Activated CD4-positive, alpha-beta T cell treated with anti-CD3 and anti-CD28 coated beads, Interleukin-2, amount 50 U/mL, for 24 hours (primary cell): ENCODE measurements at places on chromosomes 2 and 18.

GRCh38 chr2:20538308-20539132, 91.6 kb downstream of the RHOB start:
- no peak for DNase-seq

DNA sequence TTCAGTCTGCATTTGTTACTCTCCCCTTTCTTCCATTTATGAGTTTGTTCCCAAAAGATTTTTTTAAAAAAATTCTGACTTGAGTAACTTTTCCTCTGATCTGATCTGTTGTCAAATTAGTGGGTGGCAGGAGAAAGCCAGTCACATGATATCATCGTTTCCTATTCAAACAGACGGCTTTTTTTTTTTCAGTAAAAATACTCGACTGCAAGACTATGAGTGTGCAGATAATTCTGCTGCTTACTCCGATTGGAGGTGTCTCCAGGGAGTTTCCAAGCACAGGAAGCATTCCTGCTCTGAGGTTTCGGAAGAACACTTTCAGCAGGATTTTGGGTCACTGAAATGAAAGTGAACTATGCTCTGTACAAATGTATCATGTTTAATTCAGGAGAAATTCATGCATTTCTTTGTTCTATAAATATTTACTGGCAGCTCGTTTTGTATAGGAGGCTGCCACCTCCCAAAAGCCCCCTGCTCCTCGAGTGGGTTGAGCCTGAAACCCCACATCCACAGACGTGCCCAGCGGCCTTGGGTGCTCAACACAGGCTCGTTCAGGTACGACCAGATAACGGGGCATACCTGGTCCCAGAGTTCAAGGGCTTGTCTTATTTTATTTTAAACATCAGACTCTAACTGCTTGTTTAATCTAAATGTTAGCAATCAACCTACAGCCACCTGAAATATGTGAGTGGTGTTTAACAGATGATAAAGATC, 126.9 kb upstream of the ZNF516 start:
- DNase-seq: no peak

- no peak for DNase-seq
Observed at GRCh38 chr2:25586726-25587144, 86.6 kb downstream of the DTNB start.

DNA sequence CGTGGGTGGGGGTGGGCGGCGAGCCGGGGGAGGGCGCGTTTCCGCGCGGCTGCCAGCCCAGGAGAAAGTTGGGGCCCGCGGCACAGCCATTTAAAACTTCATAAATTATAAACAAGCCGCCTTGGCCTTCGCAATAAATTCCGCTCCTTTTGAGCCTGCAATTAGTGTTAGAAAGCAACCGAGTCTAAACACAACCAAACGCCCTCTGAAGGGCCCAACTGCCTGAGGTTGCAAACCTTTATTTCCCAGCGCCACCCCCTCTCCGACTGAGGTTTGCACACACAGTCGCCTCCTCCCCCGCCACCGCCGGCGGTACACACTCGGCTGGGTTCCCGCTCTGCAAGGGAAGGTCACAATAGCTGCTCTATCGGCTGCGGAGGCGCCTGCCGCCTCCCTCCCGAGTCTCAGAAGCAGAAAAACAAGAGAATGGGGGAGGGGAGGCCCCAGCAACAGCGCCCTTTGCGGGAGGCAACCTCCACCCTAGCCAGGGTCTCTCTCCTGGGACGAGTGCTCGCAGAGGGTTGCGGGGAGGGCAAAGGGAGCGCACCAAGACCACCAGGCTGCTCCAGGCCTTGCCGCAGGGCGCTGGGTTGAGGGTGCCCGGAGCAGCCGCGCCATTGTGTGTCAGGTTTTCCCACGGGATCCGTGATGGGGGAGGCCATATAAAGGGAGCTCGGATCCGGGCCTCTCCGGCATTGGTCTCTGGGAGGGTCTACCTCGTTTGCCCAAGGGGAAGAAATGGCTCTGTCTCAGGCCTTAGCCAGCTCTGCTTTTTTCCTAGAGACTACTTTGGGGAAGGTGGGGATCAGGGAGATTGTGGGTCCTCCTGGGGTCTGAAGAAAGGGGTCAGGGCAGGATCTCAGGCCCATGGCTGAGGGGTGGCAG, 13.4 kb upstream of the HOXD1 start:
- no peak for DNase-seq

DNA sequence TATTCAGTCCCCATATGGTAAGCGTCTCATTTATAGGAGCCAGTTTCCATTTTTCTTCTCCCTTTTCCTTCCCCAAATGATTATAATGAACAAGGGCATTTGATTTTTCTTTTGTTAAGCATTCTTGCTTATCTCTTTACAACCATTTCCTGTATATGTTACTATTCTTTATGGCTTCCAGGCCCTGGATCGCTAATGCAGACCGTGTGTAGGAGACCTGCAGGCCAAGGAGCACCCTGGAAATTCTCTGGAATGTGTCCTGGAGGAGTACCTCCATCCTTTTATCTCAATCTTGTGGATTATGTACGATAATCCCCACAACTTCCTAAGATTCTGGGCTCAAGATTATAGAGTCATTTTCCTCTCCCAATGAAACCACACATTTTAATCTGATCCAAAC, 439.6 kb upstream of the MMADHC start:
- DNase-seq: no peak

GRCh38 chr2:189517847-189518535, 62.6 kb downstream of the SLC40A1 start:
- DNase-seq: no peak

DNA sequence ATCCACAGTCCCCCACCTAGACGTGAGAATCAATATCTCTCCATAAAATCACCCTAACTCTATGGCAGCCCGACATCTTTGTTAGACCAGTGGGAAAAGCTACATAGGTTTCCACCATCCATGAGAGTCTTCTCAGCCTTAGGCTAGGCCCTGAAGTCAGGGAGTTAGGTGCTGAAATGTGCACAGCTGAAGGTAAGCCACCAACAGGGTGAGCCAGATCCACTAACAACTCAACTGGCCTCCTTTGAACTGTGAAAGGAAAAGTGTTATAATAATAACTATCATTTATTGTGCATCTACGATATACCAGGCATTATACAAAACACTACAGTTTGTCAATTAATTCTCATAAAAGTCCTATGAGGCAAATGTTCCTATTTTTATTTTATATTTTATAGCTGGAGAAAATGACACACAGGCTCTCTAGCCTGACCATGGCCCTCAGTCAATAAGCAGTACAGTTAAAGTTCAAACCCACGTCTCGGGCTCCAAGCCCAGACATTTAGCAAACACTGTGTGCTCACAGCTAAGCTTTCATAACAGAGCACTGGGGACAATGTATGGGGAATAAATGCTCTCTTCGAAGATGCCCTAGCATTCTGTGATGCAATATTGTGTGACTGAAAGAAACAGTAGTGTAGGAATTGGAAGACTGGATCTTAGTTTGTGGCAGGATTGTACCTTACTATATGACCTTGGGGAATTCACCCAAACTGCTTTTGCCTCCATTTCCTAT, 11.2 kb upstream of the CYP27C1 start:
- no peak for DNase-seq

GRCh38 chr2:195534971-195535370, 122.1 kb upstream of the SLC39A10 start:
- DNase-seq: no peak

GRCh38 chr18:49819823-49820671, 6.7 kb upstream of the ACAA2 start:
- DNase-seq: peak; percentile 30

- no peak for DNase-seq
Observed at GRCh38 chr2:1607971-1608688, 136.2 kb downstream of the PXDN start.

- DNase-seq: no peak
Observed at GRCh38 chr18:59013744-59014143, 125.9 kb upstream of the SEC11C start.

DNA sequence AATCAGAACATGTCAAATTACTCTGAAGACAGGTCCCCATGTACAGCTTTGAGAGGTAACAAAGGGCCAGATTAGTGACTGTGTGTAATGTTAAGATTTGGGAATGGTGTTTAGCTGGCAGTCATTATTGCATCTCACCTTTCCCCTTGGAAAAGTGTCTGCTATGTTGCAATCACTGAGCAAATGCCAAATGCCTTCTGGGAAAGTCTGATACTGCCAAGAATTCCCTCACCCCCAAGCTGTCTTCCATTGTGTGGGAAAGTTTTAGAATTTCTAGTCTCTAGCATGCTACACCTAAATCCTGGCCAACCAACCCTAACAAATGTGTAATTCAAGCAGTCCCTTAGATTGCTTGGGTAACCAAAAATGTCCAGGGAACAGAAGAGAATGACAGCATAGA, 13.6 kb upstream of the PELI1 start:
- no peak for DNase-seq

DNA sequence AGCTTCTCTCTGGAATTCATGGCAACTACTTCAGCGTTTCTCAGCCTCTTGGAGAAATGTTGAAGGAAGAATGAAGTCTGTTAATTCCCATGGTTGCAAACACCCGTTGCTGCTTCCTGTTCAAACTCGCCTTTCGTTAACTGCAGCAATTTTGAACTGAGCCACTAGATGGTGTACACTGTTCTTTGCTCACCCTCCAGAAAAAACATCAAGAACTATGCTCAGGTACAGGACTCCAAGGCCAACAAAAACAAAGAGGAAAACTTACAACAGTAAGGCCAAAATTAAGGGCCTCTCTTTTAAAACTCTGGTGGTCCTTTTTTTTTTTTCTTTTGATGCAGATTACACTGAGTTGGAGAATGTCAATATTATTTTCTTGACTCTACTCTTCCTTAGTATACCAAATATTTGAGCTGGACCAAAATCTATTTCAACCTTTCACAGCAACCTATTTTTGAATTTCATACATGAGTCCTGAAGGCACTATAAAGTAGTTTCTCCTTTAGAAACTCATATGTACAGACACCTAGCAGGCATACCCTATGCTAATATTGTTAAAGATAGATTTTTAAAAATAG, 58.2 kb downstream of the KLHL14 start:
- peak; percentile 2 for DNase-seq
